Activated CD4-positive, CD25-positive, alpha-beta regulatory T cell treated with anti-CD3 and anti-CD28 coated beads, Interleukin-2, amount 50 U/mL, for 72 hours (primary cell): ENCODE measurements at places on chromosomes 11 and 22.

GRCh38 chr11:57163160-57163868 lies 18.4 kb upstream of the LRRC55 start:
- no peak for DNase-seq

- no peak for DNase-seq
These were observed at the start of gene LRFN4 for GRCh38 chr11:66856496-66857233. LRFN4 (plus strand) TSS chr11:66857064; CDS start chr11:66857745, 681 bp downstream.

- DNase-seq: no peak
These were observed 17.3 kb upstream of the TREH start for GRCh38 chr11:118696673-118697226.

DNA sequence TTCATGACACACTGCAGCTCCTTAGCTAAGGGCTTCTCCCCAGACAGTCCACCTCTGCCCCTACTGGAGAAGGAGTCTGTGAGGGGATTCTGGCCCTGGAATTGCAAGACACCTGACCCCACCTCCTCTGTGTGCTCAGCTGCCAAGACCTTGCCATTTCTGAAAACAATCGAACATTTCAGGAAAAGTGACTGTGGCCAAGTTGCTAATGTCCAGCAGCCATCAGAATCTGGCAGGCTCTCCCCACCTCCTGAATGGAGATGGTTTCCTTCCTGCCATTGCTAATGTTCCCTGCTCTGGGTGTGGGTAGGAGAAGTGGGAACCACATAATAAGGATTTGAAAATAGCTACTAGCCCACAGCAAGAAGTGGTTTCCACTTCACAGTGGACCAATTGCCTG lies 127.2 kb upstream of the ALX4 start:
- no peak for DNase-seq

GRCh38 chr22:50729391-50730012 lies 8.5 kb upstream of the ACR start:
- DNase-seq: peak; percentile 26

DNA sequence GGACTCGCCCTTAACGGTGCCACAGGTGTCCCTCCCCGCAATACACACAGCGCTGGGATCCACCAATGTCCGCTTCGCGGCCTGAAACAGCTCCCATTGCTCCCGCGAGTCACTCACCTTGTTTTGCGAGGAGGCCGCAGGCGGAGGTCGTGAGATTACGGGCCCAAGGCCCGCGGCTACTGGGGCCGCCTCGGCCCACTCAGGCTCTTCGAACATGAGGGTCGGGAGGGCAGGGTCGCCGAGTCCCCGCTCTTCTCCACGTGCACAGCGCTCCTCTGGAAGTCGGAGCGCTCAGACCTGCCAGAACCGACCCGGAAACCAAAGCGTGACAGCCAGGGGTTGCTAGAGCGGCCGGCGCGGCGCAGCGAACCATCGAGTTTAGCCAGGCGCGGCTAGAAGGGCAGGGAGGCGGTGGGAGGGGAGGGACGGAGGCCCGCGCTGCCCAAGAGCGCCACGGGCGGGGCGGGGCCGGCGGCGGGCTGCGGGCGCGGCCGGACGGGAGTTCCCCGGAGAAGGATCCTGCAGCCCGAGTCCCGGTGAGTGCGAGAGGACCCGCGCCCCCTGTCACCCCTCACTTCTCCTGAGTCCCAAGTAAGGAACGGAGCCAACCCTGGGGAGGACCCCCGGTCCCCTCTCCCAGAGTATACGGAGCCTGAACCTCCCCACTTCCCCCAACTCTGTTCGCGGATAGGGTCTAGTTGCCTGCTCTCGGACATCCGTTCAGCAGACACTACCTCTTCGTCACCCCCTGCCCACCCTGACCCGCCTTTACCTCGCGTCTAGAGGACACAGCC lies at the start of the genes ILK and RRP8:
Gene ILK (plus strand): TSS at position 488 of the 794 bp plus-strand sequence. CDS start 498 bp downstream, outside the sequence.
Gene RRP8 (minus strand): TSS at position 330 of the 794 bp plus-strand sequence. CDS start 114 bp downstream, at position 216.
- peak; percentile 85 for DNase-seq

DNA sequence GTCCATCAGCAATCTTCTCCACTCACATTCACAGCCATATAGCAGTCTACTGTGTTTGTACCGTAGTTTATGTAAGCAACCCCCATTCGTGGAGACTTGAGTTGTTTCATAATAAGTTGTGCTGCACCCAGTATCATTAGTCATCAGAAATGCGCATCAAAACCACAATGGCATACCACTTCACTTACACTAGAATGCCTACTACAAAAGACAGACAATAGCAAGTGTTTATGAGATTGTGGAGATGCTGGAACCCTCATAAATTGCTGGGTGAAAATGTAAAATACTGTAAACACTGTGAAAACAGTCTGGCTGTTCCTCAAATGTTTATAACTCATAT lies 133.3 kb downstream of the ATXN10 start:
- DNase-seq: no peak
